ENCODE measurements at places on chromosomes 4 and X. TPM values are rescaled to one million over a fixed set of nuclear protein-coding genes. Genes with fewer than 3 reads are reported as not detected.

GRCh38 chrX:46637938-46638337 is 64.4 kb downstream of the CHST7 start:
- no peak for DNase-seq

GRCh38 chr4:110104661-110105060 is 93.8 kb downstream of the ELOVL6 start:
- no peak for DNase-seq

- DNase-seq, result no peak
Measured at GRCh38 chr4:150297861-150298474, 219.7 kb downstream of the DCLK2 start.

GRCh38 chr4:181661090-181661489 is 582.1 kb upstream of the TENM3 start:
- no peak for DNase-seq

The MAP7D2 gene
- 1.0 TPM for total RNA-seq

GRCh38 chrX:132876523-132877338 is 81.7 kb downstream of the HS6ST2 start:
- DNase-seq, result no peak

- DNase-seq, result no peak
Measured at GRCh38 chrX:9403374-9403773, 61.5 kb upstream of the TBL1X start.

DNA sequence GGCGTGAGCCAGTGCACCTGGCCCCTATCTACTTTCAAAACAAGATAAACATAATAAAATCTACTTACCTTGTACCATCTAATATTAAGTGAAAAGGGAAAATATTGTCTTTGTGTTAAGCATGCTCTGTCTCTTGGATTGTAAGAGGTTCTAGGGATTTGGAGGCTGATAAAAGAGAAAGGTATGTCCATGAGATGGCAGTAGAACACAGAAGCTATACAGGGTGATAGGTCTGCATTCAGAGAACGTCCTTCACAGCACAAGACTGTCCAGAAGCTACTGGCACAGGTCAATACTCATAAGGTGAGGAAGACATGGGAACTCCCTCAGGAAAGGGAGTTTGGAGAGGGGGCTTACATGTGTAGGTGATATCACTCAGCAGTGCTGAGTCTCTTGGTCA is 135.5 kb downstream of the TMEM47 start:
- DNase-seq, result peak; percentile 39

GRCh38 chr4:97656044-97656720 is 487.1 kb downstream of the STPG2 start:
- no peak for DNase-seq

The S100P gene
- total RNA-seq, result not detected

DNA sequence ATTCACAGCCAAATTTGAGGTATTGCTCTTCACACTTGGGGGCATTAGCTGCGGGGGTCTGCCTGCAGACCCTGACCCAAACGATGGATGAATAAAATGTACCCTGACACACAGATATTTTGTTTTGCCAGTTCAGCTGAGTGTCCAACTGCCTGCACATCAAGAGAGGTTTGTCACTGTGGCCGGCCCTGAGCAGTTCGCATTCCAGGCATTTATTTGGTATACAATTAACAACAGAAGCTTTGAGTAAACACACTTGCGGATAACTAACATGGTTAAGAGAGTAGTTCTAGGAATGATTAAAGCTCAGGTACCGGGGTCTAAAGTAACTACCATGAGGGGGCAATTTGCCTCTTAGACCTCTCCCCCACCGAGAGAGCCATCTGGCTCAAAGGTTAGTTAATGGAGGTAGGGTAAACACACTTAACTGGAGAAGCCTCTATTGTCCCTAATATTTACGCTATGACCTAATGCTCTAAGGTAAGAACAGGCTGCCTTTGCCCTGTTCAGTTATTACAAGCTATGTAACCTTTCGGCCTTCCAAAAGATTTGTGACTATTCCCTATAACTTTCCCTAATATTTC is 162.0 kb downstream of the SNCA start:
- no peak for DNase-seq

The DUX4 gene
- not detected for total RNA-seq

- DNase-seq, result no peak
Measured at GRCh38 chr4:93469560-93469959, 359.0 kb upstream of the ATOH1 start.

DNA sequence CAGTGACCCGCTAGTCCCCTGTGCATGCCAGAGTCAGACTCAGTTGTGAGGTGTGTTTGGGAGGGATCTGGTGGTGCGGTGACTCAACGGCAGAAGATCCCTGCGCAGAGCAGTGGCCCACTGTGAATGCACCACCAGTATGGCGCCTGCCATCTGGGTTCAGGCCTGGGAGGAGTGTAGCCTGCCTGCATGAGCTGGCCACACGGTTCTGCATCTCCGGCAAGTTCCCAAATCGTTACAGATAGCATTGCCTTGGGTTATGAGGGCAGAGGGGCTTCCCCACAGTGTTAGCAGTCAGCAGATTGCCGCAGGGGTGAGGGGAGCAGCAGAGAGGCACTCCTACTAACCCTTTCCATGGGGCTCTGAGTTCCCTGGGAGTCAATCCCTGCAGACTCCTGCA is 629.6 kb downstream of the TLL1 start:
- no peak for DNase-seq

GRCh38 chrX:129782706-129783105 is 3.0 kb downstream of the SASH3 start:
- DNase-seq, result no peak

GRCh38 chrX:149472625-149473024 is 32.5 kb downstream of the IDS start:
- DNase-seq, result no peak

- no peak for DNase-seq
Measured at GRCh38 chr4:85776579-85776978, 301.6 kb downstream of the ARHGAP24 start.

DNA sequence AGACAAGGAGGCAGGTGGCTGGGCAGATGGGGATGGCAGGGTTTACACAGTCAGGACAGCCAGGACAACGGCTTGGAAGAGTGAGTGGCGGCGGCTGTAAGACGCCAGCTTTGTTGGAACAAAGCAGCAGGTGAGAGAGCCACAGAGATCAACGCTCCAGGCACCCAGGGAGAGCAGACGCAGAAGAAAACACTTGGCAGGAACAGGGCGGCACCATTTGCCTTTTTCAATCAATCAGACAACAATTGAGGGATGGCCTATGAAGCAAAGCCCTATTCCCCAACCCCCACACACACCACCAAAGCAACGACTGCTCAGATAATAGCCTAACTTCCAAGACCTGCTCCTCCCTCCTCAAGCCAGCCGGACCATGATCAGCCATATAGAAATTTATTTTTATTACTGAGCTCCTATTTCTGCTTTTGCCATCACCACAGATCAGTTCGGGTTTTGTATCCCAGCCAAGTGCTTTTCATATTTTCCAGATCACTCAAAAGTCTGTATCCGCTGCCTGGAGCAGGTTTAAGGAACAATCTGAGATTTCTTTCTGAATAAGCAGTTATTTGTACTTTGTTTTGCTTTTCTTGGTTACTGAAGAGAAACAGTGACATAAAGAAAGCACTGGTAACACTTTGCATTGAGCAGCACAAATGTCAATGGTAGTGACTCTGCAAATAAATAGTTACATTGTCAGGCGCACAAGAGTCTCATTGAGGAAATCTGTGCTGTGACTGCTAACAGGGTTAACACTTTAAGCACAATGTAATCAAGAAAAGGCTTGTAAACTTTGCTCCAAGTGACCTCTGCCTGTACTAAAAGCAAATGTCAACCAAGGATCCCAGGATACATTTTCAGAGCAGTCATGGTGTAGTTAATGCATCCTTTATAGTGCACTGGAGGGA is 81.8 kb upstream of the RBPJ start:
- no peak for DNase-seq

DNA sequence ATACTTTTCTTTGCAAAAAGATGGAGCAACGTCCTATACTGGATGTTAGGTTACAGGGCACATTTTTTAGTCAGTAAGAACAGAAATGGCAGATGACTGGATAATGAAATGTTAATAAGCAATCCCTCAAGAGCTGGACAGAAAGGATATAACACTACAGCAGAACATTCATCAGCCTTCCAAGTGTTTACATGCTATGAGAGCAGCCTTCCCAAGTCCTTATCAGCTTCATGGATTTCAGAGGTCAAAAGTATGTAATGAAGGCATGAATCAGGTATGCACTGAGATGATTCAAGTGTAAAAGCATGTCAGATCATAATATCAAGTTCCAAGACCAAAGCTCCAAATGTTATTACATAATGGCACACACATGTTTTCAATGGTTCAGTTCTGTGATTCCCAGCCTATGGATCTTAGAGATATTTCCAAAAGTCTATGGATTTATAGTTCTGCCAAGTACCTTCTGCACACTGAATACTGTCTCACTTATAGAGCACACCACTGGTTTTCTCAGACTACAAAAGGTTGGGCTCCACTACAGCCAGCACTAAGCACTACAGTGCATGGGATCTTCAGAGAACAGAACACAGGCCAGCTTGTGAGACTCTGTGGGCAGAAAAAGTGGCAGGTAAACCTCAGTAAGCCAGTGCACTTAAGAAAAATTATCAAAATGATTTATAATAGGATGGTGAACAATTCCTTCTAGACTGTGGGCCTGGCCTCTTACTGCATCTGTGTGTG is 49.2 kb downstream of the GPC4 start:
- DNase-seq, result no peak

The SLC25A53 gene
- total RNA-seq, result 4.2 TPM

DNA sequence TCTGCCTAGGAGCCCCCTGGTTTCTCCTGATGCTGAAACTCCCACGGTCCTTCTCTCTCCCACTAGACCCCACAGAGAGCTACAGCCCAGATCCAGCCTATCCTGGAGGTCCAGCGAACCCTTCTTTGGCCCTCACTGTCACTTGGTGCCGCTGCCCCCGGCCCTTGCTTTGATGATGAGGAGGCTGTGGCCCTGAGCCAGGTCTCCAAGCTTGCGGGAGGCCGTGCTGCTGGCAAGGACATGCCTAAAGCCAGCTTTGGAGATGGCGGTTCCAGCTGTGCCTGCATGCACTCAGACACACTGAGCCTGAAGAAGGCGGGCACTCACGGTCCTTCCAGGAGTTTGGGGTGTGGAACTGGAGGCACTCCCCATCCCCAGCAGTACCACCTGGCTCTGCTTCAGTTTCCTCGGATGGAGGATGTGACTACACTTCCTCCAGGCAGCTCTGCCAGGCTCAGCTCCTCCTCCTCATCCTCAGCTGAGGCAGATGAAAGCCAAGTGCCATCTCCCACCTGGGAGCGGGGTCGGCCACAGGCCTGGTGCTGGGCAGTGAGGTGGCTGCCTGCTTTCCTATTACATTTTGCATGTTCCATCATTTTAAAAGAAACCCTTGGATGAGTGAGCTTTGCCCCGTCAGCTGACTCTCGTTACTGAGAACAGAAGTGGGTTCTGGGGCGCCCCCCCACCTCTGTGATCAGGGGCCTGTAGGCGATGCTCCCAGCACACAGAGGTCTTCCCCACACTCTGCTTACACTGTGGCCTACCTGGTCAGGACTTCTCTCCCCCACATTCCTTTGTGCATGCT is 9.0 kb downstream of the TNIP2 start:
- DNase-seq, result no peak

DNA sequence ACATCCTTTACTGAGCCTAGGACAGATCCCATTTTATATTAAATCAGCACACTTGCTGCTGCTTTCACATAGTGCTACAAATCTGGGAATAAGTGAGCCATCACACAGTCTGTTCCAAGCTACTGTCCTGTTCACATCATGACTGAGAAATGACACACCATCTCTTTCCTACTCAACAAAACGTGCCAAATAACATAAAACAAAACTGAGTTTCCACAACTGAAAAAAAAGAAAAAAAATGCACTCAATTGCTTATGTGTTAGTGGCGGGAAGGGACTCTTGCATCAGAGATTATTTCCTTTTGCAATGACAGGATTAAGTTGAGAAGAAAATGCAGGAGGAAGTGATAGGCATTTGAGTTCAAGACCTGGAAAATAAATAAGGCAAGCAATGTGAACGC is 109.0 kb downstream of the SHROOM4 start:
- DNase-seq, result no peak

The SSX1 gene
- not detected for total RNA-seq

GRCh38 chrX:22429704-22430103 is 157.0 kb downstream of the CBLL2 start:
- no peak for DNase-seq

DNA sequence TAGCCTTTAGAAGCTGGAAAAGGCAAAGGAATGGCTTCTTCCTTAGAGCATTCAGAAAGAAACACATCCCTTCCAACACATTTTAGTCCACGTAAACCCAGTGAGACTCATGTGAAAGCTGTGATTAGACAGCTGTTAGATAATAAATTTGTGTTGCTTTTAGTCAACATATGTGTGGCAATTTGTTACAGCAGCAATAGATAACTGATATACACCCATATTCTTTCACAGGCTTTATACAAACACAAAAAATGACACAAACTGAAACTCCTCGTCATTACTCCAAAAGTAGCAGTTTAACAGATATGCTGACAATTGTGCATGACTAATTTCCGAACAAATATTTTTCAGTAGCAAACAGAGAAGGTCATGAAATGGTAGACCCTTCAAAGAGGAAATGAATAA is 65.3 kb downstream of the ANTXR2 start:
- no peak for DNase-seq

- DNase-seq, result no peak
Measured at GRCh38 chrX:105869701-105870100, 47.4 kb downstream of the NRK start.

- DNase-seq, result no peak
Measured at GRCh38 chr4:7771541-7772507, 167.8 kb downstream of the AFAP1 start.

- no peak for DNase-seq
Measured at GRCh38 chrX:4936315-4936714, 1222.9 kb upstream of the PRKX start.

DNA sequence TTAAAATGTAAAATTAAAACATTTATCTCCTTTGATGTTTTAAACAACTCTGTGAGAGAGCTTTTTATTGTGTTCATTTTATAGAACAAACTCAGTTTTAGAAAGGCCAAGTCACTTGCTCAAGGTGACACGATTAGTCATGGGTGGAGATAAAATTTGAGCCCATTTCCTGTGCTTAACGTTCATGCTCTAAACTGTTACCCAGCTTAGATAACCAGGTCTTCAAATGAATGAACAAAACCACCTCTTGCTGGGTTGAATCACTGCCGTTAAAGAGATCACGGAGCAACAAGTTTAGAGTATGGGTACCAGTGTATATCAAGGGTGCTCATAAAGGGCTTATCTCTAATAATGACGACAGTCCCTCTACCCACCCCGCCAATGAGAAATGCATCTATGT is 10.2 kb upstream of the CASK start:
- DNase-seq, result no peak

GRCh38 chr4:81922313-81922712 is 450.6 kb upstream of the RASGEF1B start:
- DNase-seq, result no peak

The PYURF gene
- 45.2 TPM for total RNA-seq

- DNase-seq, result no peak
Measured at GRCh38 chr4:40933272-40934053, 183.7 kb downstream of the NSUN7 start.

DNA sequence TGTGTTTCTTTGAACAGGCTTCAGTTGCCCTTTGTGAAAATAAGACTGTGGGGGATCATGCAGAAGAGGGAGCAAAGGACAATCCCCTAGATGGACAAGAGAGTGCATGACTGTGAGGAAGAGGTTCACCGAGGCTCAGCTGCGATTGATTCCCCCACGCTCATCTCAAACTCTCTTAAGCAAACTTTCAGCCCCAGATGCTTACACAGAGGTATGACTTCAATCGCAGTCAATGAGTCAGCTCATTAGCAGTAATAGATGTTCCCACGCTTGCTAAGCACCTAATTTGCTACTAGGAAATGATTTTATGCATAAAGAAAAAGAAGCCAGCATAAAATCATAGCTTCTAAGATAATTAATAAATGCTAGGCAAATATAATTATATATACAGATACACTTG is 2256.1 kb upstream of the AGA start:
- no peak for DNase-seq

Measured in H1 (cell line).